Inflammatory macrophage (primary cell): ENCODE measurements at places on chromosomes 6 and 20.

- no peak for DNase-seq
These were observed 278.2 kb upstream of the SUPT3H start for GRCh38 chr6:45655745-45656476.

DNA sequence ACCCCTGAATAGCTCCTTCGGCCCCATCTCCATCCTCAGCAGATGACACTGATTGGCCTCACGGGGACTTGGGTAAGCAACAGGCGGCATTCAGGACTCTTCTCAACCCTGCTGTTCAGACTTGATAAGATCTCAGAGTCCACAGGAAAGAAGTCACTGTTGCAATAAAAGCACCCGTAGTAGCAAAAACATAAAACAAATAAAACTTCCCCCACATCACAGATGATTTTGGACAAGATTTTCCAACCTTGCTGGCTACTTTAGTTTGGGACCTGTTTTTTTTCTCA is 17.1 kb upstream of the C20orf144 start:
- no peak for DNase-seq

- DNase-seq: no peak
These were observed 94.6 kb downstream of the BANF2 start for GRCh38 chr20:17794400-17794799.

DNA sequence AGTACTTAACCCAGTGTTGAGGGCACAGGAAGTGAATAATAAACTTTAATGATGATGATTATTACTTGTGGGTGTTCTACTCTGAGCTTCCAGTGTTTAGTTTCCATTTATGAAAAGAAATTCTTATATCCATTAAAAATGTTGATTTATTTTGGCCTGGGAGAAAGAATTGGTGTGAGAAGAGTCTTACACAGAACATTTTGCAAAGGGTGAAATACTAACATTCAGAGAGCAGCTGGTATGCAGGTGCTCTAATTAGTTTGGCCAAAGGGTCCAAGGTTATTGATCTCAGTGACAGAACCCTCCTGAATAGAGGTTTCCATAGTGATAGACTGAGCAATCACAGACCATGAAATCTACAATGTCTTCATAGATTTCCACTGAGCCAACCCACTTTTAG is 4.4 kb downstream of the OSER1 start:
- DNase-seq: no peak

- DNase-seq: no peak
These were observed 21.2 kb upstream of the TTPAL start for GRCh38 chr20:44454306-44454963.
